ENCODE measurements at places on chromosomes 12 and 14.

DNA sequence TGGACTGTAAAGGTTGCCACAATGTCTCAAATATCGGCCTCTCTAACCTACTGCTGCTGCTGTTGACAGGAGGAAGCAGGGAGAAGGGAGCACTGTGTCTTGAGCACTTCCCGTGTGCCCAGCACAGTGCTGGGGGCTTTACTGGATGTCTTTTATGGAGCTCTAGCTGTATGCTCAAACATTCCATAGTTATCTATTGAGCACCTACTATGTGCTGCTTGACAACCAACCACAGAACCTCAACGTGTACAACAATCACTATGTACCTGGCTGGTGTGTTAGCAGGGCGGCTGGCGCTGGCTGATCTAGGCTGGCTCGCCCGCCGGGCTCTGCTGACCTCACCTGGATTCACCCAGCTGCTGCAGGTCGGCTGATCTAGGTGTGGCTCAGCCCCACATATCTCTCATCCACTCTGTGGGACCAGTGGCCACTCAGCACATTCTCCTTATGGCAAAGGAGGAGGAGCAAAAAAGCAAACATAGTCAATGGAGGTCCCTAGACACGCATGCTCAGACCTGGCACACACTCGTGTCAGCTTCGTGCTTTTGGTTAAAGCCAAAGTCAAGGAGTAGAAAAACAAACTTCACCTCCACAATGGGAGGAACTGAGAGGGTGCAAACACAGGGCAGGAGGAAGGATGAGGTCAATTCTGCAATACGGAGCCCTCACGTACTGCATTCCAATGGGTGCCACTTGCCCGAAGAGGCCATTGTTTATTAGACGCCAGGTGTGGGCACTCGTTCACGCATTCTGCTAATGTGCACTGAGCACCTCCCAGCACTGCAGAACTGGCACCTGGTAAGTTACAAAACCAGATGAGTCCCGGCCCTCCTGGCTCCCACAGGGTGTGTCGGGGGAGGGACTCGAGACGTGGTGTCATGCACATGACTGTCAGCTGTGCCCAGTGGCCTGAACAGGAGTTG lies 147.2 kb downstream of the SCARB1 start:
- peak; percentile 92 for DNase-seq

- peak; percentile 63 for DNase-seq
These were observed 4.4 kb upstream of the EIF5 start for GRCh38 chr14:103329401-103330347.

- no peak for DNase-seq
These were observed 82.1 kb downstream of the PLXNC1 start for GRCh38 chr12:94230357-94230905.

GRCh38 chr12:94841177-94841576 lies 162.3 kb downstream of the NDUFA12 start:
- no peak for DNase-seq

DNA sequence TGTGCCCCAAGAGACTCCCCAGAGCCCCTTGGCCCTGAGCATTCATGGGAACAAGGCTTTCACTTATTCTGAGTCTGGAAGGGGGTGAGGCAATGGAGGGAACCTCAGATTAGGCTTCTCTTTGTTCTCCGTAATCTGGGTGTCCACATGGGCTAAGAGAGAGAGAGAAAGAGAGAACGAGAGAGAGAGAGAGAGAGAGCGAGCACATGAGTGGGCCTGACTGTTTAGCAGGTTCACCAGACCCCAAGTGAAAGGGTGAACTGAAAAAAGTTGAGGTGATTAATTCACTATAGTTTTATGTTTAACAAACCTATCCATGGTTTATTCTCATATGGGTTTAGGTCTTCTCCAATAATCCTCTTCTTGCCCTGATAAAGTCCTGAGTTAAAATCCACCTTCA lies 183.4 kb upstream of the VASH1 start:
- no peak for DNase-seq

DNA sequence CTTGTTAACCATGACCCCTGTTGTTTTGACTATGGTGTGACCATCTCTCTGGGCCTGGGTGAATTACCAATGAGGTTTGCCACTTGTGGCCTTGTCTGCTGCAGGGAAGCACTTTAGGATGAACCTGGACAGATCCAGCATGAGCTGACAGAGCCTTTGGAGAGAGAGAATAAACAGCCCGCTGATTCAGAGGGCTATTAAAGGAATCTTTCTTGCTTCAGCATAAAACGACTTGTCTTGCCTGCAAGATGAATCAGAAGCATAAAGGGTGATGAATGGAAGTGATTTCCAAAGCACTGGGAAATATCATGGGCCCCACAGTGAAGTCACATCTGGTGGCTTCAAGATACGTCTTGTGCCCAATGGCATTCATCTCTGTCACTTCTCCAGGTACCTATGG lies 69.0 kb upstream of the WSCD2 start:
- DNase-seq, result no peak

Measured in lower lobe of right lung (tissue), 2 donors.